ENCODE measurements at places on chromosomes 16 and 17.

DNA sequence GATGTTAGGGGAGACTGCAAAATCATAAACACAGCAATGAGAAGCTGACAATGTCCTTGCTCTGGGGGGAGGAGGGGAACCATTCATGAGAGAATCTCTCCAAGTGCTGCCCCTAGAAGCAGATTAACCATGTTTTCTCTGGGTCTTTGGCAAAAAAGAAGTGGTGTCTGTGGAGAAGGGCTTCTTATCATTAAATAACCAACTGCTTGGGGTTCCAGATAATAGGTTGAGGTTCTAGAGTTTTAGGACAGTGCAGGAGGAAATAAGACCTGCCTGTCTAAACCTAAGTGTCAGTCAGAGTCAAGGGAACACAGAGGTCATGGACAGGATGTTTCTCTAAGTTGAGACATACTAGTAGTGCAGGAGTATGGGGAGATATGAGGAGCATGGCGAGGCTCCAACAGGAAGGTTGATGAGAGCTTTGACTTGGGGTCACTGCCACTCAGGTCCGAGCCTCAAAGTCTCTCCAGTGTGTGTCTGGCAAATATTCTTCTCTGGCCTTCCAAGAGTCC, 5.1 kb upstream of the ANKS4B start:
- H3K27ac ChIP-seq, result no peak overlapping the region
- peaks cover 10% of the 10 kb centered on the region for H3K27me3 ChIP-seq
- H3K4me1 ChIP-seq, result peaks cover 3% of the 10 kb centered on the region
- no peak for DNase-seq
- H3K4me3 ChIP-seq, result no peak overlapping the region
- H3K36me3 ChIP-seq, result no peaks in the 10 kb centered on the region

DNA sequence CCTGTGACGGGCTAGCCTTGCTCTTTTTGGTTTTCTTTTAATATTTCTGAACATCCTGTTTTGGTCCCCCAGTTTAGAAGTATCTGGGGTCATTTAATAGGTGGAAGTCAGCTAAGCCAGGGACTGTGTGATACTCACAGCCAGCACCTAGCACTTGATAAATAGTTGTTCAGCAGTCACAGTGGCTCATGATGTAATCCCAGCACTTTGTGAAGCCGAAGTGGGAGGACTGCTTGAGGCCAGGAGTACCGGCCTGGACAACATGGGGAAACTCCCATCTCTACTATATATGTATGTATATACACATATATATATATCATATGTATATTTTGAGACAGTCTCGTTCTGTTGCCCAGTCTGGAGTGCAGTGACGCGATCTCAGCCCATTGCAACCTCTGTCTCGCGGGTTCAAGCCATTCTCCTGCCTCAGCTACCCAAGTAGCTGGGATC, 1.8 kb upstream of the ZNRF1 start:
- H3K27ac ChIP-seq, result no peak overlapping the region
- DNase-seq, result no peak
- peaks cover 2% of the 10 kb centered on the region for H3K36me3 ChIP-seq
- peaks cover 12% of the 10 kb centered on the region for H3K27me3 ChIP-seq

GRCh38 chr16:11461595-11461990, 116.3 kb downstream of the RMI2 start:
- no peaks in the 10 kb centered on the region for H3K27me3 ChIP-seq
- no peak for DNase-seq
- no peaks in the 10 kb centered on the region for H3K36me3 ChIP-seq
- H3K4me1 ChIP-seq, result no peaks in the 10 kb centered on the region

DNA sequence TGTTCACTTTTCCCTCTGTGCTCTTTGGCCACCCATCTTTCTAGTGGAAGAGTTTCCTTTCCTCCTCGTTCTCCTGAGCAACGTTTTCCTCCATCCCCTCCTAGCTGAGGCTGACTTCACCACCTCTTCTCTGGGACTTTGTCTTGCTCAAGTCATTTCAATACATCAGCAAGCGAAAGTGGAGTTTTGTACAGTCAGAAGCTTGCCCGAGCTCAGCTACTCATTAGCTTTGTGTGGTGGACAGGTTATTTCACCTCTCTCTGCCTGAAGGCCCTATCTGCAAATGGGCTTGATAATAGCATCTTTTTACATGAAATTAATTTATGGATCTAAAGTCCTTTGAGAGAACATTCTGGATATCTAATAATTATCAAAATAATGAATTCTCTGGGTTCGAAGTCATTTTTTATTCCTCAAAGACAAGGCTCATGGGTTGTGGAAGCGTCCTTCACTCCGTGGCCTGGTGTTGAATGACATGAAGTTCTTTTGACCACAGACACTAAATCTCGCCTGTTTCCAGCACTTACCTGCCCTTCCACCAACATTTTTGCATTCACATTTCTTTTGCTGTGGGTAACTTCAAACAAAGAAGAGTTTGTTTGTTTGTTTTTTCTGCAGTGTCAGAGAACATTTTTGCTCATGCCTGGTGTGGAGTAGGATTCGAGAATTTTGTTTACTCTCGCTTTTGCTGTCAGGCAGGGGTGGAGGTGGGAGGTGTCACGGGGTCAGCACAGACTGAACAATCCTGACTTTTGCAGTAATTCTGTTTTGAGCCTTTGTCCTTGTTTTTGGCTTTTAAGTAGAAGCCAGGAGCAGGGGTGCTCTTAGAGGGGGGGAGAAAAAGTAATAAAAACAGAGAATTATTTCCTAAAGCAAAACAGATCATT, 155.0 kb upstream of the CACNG5 start:
- no peak for DNase-seq
- H3K4me1 ChIP-seq, result peaks cover 38% of the 10 kb centered on the region
- H3K4me3 ChIP-seq, result no peak overlapping the region
- H3K27ac ChIP-seq, result no peak overlapping the region

DNA sequence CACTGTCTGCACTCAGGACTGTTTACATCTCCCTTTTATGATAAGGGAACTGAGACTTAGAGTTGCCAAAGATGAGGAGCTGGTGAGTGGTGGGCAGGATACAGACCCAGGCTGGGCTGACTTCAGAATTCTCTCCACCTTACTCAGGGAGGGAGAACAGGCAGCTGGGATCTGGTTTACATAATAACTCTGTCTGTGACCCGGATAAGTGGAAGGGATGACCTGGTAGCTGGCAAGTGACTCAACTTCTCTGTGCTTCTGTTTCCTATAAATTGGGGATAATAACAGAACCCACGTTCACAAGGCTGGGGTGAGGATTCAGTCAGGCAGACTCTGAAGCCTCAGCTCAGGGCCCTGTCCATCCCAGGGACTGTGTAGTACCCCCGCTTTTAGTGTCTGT, 2.6 kb downstream of the SNX20 start:
- peak overlapping the region; percentile 83 for H3K4me3 ChIP-seq
- peaks cover 40% of the 10 kb centered on the region for H3K36me3 ChIP-seq
- H3K27ac ChIP-seq, result peak overlapping the region; percentile 89
- H3K27me3 ChIP-seq, result no peaks in the 10 kb centered on the region
- peaks cover 56% of the 10 kb centered on the region for H3K4me1 ChIP-seq

DNA sequence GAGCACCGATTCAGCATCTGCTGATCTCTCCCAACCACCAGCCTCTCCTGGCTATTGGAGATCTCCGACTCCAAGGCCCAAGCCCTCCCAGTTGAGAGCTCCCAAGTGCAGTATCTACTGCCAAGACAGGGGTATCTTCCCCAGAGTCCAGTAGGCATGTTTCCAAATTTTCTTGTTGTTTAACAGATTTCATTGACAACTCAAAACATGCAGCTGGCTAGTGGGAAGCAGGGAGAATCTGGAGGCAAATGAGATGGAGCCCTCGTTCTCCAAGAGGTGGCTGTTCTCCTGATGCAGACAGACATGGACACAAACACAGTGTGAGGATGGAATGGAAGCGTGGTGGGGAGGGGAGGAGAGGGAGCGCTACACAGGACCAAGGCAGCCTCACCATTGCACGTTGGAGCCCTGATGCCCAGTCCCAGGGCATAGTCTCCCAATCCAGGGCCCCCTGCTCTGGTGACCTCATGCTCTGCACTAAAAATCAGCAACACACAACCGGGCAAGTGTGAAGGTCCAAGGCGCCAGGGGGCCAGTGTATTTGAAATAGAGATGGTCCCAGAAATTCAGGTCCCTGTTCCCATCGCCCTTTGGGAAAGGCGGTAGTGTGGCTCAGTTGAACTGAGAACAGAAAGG, 31.7 kb downstream of the SMARCE1 start:
- H3K27ac ChIP-seq, result peak overlapping the region; percentile 89
- H3K4me1 ChIP-seq, result peaks cover 76% of the 10 kb centered on the region
- H3K36me3 ChIP-seq, result no peaks in the 10 kb centered on the region
- H3K4me3 ChIP-seq, result peak overlapping the region; percentile 13

- DNase-seq, result no peak
- peaks cover 27% of the 10 kb centered on the region for H3K4me1 ChIP-seq
- H3K36me3 ChIP-seq, result peaks cover 4% of the 10 kb centered on the region
- no peaks in the 10 kb centered on the region for H3K27me3 ChIP-seq
These were observed 61.0 kb downstream of the TNRC6C start for GRCh38 chr17:78019367-78019975.

DNA sequence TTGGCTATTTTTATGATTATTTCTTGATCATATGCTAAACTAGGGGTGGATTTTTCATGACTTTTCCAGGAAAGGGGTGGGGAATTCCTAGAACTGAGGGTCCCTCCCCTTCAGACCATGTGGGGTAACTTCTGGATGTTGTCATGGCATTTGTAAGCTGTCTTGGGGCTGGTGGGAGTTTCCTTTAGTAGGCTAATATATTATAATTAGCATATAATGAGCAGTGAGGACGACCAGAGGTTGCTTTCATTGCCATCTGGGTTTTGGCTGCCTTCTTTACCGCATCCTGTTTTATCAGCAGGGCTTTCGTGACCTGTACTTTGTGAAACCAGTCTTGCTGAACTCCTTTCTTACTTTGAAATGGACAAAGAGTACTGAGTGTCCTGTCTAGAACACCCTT, 40.4 kb upstream of the ABCA5 start:
- H3K27ac ChIP-seq, result no peak overlapping the region
- no peak for DNase-seq
- no peak overlapping the region for H3K4me3 ChIP-seq
- H3K4me1 ChIP-seq, result no peaks in the 10 kb centered on the region
- no peaks in the 10 kb centered on the region for H3K27me3 ChIP-seq

- no peaks in the 10 kb centered on the region for H3K27me3 ChIP-seq
- H3K36me3 ChIP-seq, result no peaks in the 10 kb centered on the region
- DNase-seq, result no peak
- H3K4me1 ChIP-seq, result peaks cover 15% of the 10 kb centered on the region
These were observed 51.9 kb upstream of the ADORA2B start for GRCh38 chr17:15892731-15893657.

- H3K27me3 ChIP-seq, result no peaks in the 10 kb centered on the region
- H3K4me3 ChIP-seq, result no peak overlapping the region
- no peak for DNase-seq
- H3K4me1 ChIP-seq, result peaks cover 15% of the 10 kb centered on the region
- H3K27ac ChIP-seq, result no peak overlapping the region
These were observed 11.7 kb upstream of the TOB1 start for GRCh38 chr17:50877838-50878237.

GRCh38 chr16:11392041-11392581, 46.9 kb downstream of the RMI2 start:
- H3K36me3 ChIP-seq, result no peaks in the 10 kb centered on the region
- no peaks in the 10 kb centered on the region for H3K4me1 ChIP-seq
- no peak for DNase-seq
- H3K4me3 ChIP-seq, result no peak overlapping the region
- no peak overlapping the region for H3K27ac ChIP-seq
- H3K27me3 ChIP-seq, result no peaks in the 10 kb centered on the region

GRCh38 chr17:18037486-18037885, 1.5 kb downstream of the ATPAF2 start:
- H3K4me1 ChIP-seq, result peaks cover 49% of the 10 kb centered on the region
- H3K4me3 ChIP-seq, result peak overlapping the region; percentile 86
- peaks cover 2% of the 10 kb centered on the region for H3K36me3 ChIP-seq

DNA sequence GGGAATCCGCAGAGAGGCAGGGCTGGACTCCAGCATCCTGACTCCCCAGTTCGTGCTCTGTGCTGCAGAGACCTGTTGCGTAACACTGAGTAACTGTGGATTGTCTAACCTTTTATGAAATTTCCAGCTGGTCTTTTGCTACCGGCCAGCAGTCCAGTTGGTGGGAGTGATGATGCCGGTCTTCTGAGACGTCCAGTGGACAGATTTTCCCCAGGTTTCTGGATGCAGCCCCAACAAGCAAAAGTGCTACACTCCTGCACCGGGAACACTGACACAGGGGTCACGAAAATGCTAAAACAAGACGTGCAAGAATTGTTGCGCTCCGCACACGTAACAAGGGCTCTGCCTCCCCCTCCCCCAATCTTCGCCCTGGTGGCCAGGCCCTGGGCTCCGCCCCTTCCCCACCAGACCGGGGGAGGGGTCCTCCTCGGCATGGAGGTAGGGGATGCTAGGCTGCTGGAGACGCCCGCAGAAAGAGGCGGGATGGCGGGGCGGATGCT, 701 bp upstream of the MRC2 start:
- peaks cover 17% of the 10 kb centered on the region for H3K27me3 ChIP-seq
- peaks cover 5% of the 10 kb centered on the region for H3K4me1 ChIP-seq
- DNase-seq, result no peak
- peaks cover 1% of the 10 kb centered on the region for H3K36me3 ChIP-seq

- DNase-seq, result no peak
- no peak overlapping the region for H3K27ac ChIP-seq
- H3K4me3 ChIP-seq, result no peak overlapping the region
These were observed 102.1 kb downstream of the N4BP1 start for GRCh38 chr16:48507886-48508285.

GRCh38 chr17:6749519-6749918, 6.3 kb upstream of the XAF1 start:
- no peaks in the 10 kb centered on the region for H3K36me3 ChIP-seq
- H3K4me3 ChIP-seq, result no peak overlapping the region
- no peaks in the 10 kb centered on the region for H3K27me3 ChIP-seq
- no peak overlapping the region for H3K27ac ChIP-seq
- H3K4me1 ChIP-seq, result peaks cover 21% of the 10 kb centered on the region
- peak; percentile 28 for DNase-seq

GRCh38 chr16:72389791-72390190, 217.8 kb upstream of the PMFBP1 start:
- H3K27me3 ChIP-seq, result no peaks in the 10 kb centered on the region
- H3K4me3 ChIP-seq, result no peak overlapping the region
- no peaks in the 10 kb centered on the region for H3K4me1 ChIP-seq
- H3K27ac ChIP-seq, result no peak overlapping the region

DNA sequence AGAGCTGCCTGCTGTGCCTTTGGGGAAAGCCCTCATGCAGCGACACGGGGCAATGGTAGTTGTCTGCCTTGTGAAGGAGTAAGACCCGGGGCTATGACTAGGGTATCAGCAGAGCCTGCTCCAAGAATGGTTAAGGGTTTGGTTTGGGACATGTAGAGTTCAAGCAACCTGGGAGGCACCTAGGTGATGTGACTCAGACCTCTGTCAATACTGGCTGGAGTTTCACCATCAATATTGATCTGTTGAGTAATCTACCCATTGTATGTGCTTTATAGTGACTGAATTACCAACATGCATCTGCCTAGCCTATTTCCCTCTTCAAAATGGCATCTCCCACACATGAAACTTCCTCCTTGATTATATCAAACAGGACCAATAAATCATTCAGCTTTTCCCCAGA, 398.4 kb upstream of the HSBP1 start:
- H3K36me3 ChIP-seq, result no peaks in the 10 kb centered on the region
- H3K4me1 ChIP-seq, result no peaks in the 10 kb centered on the region
- H3K4me3 ChIP-seq, result no peak overlapping the region
- no peaks in the 10 kb centered on the region for H3K27me3 ChIP-seq
- no peak for DNase-seq
- no peak overlapping the region for H3K27ac ChIP-seq

GRCh38 chr16:23567602-23568001, 10.1 kb downstream of the UBFD1 start:
- no peak for DNase-seq
- H3K4me3 ChIP-seq, result no peak overlapping the region
- no peaks in the 10 kb centered on the region for H3K4me1 ChIP-seq
- no peaks in the 10 kb centered on the region for H3K27me3 ChIP-seq
- H3K36me3 ChIP-seq, result peaks cover 28% of the 10 kb centered on the region

- H3K27ac ChIP-seq, result peak overlapping the region; percentile 44
- peaks cover 4% of the 10 kb centered on the region for H3K36me3 ChIP-seq
- H3K4me3 ChIP-seq, result no peak overlapping the region
- H3K27me3 ChIP-seq, result no peaks in the 10 kb centered on the region
- peaks cover 62% of the 10 kb centered on the region for H3K4me1 ChIP-seq
- DNase-seq, result peak; percentile 78
These were observed 201.5 kb upstream of the CACNG5 start for GRCh38 chr17:66633317-66633965.

All from activated naive CD4-positive, alpha-beta T cell treated with anti-CD3 and anti-CD28 coated beads for 36 hours (primary cell).